ENCODE measurements at places on chromosomes 2 and 18.
A peak's percentile ranks its signal among the peaks of the same experiment; 100 is the strongest.

- H3K4me1 ChIP-seq: no peaks in the 10 kb centered on the region
- H3K27ac ChIP-seq: no peak overlapping the region
- no peaks in the 10 kb centered on the region for H3K27me3 ChIP-seq
- H3K36me3 ChIP-seq: no peaks in the 10 kb centered on the region
Observed at GRCh38 chr2:183530333-183530901, 406.2 kb downstream of the NUP35 start.

DNA sequence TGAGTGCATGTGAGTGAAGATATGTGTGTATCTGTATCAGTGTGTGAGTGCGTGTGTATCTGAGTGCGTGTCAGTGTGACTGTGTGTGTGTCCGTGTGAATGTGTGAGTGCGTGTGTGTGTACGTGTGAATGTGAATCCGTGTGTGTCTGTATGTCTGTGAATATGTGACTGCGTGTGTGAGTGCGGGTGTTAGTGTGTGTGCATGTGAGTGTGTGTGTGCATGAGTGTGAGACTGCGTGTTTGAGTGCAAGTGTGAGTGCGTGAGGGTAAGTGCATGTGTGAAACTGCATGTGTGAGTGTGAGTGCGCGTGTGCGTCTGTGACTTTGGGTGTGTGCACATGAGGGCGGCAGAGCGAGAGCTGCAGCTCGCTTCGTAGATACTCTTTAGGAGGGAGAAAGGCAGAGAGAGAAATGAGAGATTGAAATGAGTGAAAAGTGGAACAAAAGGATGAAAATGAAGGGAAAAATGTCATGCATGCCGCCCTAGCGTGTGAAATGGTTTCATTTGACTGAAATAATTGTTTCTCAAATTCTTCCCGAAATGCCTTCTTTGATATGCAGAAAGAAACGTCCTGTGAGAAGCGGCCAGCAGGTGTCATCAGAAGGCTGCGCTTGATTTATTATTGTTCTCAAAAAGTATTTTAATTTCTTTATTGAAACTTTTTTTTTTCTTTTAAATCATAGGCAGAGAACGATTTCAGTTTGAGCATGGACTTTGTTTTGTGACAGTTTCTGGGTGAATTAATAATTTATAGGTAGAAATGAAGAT, 25.6 kb downstream of the ZNF407 start:
- no peaks in the 10 kb centered on the region for H3K4me1 ChIP-seq
- peak; percentile 63 for DNase-seq
- no peaks in the 10 kb centered on the region for H3K27me3 ChIP-seq
- H3K27ac ChIP-seq: no peak overlapping the region
- H3K36me3 ChIP-seq: no peaks in the 10 kb centered on the region

GRCh38 chr18:43571078-43571689, 293.9 kb upstream of the SYT4 start:
- no peaks in the 10 kb centered on the region for H3K27me3 ChIP-seq
- H3K4me3 ChIP-seq: no peak overlapping the region
- H3K27ac ChIP-seq: no peak overlapping the region
- peaks cover 6% of the 10 kb centered on the region for H3K4me1 ChIP-seq
- peak; percentile 61 for DNase-seq

GRCh38 chr2:233638836-233639235, 2.6 kb downstream of the UGT1A10 start:
- DNase-seq: no peak
- no peak overlapping the region for H3K4me3 ChIP-seq
- no peaks in the 10 kb centered on the region for H3K4me1 ChIP-seq
- no peaks in the 10 kb centered on the region for H3K27me3 ChIP-seq
- H3K27ac ChIP-seq: no peak overlapping the region

GRCh38 chr2:144156736-144157640, 362.9 kb downstream of the ZEB2 start:
- H3K4me1 ChIP-seq: no peaks in the 10 kb centered on the region
- no peaks in the 10 kb centered on the region for H3K27me3 ChIP-seq
- H3K4me3 ChIP-seq: no peak overlapping the region
- no peak for DNase-seq

DNA sequence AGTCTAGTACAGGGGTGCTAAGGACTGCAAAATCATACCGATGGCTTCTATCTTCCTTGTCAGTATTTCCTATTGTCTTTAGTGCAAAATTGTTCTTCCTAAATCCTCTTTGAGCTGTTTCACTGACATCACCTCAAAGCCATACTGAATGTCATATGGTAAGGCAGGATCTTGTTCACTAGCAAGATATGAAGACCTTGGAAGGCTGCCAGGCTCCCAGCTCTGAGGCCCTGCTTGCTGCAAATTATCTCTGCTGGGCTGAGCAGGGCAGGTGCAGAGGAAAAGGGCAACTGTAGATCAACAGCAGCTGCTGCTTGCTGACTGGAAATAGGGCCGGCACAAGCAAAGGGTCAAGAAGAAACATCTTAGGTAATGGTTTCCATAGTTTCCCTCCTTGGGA, 58.2 kb downstream of the PMAIP1 start:
- no peaks in the 10 kb centered on the region for H3K27me3 ChIP-seq
- DNase-seq: no peak
- no peaks in the 10 kb centered on the region for H3K4me1 ChIP-seq

- no peaks in the 10 kb centered on the region for H3K27me3 ChIP-seq
- no peak overlapping the region for H3K4me3 ChIP-seq
- no peak overlapping the region for H3K27ac ChIP-seq
- H3K36me3 ChIP-seq: no peaks in the 10 kb centered on the region
- peaks cover 5% of the 10 kb centered on the region for H3K4me1 ChIP-seq
Observed at GRCh38 chr2:29616569-29616968, 304.8 kb downstream of the ALK start.

DNA sequence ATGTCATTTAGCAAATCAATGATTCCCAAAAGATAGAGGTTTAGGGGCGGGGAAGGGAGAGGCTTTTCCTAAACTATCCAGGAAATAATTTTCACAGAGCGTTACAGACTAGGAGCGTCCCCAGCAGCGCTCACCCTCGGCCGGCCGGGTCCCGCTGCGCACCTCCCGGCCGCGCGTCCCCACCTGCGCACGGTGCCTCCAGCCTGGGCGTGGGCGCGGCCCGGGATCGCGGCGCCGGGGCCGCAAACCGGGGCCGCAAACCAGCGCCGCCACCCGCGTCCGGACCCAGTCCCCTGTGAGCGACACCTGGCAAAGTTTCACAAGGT, 684 bp upstream of the ZCCHC2 start:
- H3K4me1 ChIP-seq: peaks cover 3% of the 10 kb centered on the region
- peak overlapping the region; percentile 89 for H3K4me3 ChIP-seq
- H3K27me3 ChIP-seq: peaks cover 34% of the 10 kb centered on the region
- DNase-seq: no peak

- no peaks in the 10 kb centered on the region for H3K36me3 ChIP-seq
- no peaks in the 10 kb centered on the region for H3K4me1 ChIP-seq
- no peak overlapping the region for H3K4me3 ChIP-seq
- H3K27me3 ChIP-seq: no peaks in the 10 kb centered on the region
- H3K27ac ChIP-seq: no peak overlapping the region
Observed at GRCh38 chr2:187302116-187302515, 145.9 kb downstream of the CALCRL start.

DNA sequence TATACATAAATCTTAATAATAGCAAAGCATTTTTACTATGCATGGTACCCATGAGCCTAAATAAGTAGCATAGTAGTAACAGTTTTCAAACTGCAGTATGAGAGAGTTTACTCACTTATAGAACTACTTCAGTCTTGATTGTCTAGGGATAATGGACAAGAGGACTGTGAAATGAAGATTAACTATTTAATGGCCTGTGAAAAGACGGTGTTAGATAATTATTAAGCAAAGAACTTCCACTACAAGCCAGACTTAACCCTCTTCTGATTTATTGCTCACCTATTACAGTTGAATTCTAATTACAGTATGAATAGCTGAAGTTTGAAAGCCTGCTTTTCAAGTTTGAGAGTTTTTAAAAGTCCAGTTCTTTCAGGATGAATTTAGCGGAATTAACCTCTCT, 18.9 kb downstream of the PIK3C3 start:
- H3K27me3 ChIP-seq: no peaks in the 10 kb centered on the region
- peaks cover 34% of the 10 kb centered on the region for H3K36me3 ChIP-seq
- DNase-seq: no peak
- no peak overlapping the region for H3K4me3 ChIP-seq

GRCh38 chr18:49618742-49619681, 57.2 kb downstream of the LIPG start:
- no peaks in the 10 kb centered on the region for H3K36me3 ChIP-seq
- peaks cover 8% of the 10 kb centered on the region for H3K4me1 ChIP-seq
- no peaks in the 10 kb centered on the region for H3K27me3 ChIP-seq
- H3K27ac ChIP-seq: peak overlapping the region; percentile 98
- H3K4me3 ChIP-seq: no peak overlapping the region

Measured in endodermal cell (in vitro differentiated cells).